ENCODE measurements at places on chromosomes 6 and 20.

GRCh38 chr6:144434308-144434990 lies 149.3 kb downstream of the UTRN start:
- DNase-seq, result peak; percentile 96

DNA sequence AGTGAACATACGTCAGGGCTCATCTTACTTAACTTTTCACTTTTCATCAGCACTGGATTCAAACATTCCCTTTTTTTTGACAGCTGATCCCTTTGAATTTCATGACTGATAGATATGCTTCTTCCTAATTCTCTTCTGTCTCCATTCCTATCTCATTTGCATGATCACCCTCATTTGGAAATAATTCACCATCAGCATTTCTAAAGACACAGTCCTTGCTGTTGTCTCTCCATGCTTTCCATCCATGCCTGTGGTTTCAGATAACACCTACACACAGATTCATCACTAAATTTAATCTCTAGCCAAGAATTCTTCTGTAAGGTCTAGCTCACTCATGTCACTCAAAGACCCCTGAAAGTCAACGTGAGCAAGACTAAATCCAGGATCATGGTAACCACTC lies 228.4 kb upstream of the BTBD3 start:
- no peak for DNase-seq

GRCh38 chr6:137227871-137228302 lies 8.7 kb upstream of the IFNGR1 start:
- DNase-seq, result no peak

DNA sequence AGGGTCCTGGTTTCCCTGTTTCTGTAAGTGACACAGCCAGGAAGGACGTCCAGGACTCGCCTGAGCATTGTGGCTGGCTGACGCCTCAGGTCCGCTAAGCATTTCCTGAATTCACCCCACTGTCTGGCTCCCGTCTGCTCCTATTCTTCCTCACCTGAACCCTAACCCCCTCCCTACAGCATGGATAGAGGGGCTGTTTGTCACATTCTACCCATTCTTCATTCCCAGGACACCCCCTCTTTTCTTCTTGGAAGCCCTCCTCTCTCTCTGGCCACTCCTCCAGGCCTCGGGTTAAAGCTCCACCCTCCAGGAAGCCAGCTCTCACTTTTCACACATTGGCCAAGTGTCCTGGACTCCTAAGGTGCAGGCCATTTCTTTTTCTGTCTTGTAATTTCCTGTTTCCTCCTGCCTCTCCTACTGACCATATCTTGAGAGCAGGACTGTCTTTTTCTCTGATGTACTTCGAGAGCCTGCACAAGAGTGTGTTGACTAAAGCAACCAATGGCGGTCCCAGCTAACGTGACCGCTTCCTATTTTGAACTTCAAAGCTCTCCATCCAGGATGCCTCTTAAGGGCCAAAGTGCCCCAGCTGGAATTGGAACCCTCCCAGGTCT lies 24.2 kb upstream of the MYMX start:
- DNase-seq, result peak; percentile 12

- peak; percentile 75 for DNase-seq
Observed at GRCh38 chr6:4381381-4381780, 246.0 kb upstream of the ECI2 start.

DNA sequence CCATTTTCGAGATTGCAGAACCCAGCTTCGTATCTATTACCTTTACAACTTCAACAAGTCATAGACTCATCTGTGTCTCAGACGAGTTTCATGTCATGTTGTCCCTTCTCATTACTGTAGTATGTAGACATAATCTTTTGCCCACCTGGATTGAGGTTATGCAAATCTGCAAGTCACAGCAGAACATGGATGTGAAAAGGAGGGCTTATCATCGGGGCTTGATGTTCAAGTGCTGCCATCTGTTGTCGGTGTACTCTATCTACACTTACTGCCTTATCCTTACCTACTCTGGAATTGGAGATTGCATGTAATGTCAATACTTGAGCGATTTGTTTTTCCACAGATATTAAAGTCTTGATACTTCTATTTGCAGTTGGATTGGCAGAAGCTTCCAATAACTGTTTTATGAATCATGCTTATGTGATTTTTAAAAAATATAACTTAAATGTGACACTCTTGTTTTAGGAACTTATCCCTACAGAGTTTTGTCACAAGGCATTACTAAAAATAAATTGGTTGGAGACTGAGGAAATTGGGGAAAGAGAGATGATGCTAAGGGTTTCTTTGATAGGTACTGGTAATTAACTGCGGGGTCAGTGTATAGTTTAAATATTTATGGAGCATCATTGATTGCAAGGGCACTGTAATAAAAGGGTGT lies 3.0 kb upstream of the GOPC start:
- DNase-seq, result peak; percentile 83

DNA sequence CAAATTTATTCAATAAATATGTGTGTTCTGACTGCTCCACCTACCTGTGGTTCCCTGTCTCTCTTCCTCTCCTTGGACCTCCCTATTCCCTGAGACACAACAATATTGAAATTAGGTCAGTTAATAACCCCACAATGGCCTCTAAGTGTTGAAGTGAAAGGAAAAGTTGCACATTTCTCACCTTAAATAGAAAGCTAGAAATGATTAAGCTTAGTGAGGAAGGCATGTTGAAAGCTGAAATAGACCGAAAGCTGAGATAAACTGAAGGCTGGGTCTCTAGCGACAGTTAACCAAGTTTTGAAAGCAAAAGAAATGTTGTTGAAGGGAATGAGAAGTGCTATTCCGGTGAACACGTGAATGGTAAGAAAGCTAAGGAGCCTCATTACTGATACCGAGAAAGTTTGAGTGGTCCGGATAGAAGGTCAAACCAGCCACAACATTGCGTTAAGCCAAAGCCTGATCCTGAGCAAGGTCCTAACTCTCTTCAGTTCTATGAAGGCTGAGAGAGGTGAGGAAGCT lies 34.1 kb downstream of the UST start:
- no peak for DNase-seq

DNA sequence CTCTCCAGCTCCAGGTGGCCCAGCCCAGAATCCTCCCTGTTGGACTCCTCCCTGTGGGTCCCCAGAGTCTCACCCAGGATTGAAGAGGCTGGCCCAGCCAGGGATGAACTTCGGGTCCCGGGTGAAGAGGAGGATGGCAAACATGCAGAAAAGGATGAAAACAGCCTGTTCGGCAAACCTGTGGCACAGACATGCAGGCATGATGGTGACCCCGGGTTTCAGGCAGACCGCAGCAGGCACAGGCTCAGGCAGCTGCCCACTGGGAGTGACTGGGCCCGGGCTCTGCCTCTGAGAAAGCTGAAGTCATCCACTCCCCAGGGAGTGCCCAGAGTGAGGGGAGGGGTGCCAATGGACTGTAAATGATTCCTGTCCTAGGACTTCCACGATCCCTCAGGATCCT lies 37.5 kb upstream of the OCSTAMP start:
- no peak for DNase-seq

- no peak for DNase-seq
Observed at GRCh38 chr6:45500924-45501816, 123.4 kb upstream of the SUPT3H start.

- no peak for DNase-seq
Observed at GRCh38 chr20:49568278-49569151, 578 bp upstream of the PTGIS start.

DNA sequence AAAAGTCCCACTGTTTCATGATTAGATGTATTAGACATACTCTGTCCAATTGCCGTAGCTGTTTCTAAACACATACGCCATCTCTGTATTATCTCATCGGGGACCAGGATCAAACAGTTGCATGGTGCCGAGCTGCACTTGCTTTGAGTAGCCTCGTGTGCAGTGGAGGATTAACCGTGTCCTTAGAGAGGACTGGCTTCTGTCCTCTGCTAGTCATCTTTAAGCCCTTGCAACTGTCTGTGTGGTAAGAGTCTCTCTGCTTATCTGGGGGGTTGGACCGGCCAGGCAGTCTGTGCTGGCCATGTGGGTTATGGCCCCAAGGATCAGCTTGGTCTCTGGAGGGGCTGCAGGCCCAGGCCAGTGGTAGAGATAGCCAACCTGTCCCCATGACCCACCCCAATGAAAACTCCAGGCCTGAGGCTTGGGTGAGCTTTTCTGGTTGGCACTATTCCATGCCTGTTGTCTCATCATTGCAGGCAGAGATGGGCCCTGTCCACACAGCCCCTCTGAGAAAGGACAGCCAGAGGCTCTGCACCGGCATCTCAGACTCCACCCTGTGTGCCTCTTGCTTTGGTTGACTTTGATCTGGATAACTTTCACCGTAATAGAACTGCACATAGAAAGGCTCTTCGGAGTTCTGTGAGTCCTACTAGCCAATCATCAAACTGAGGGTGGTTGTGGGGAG lies 137.3 kb upstream of the SNX9 start:
- no peak for DNase-seq

DNA sequence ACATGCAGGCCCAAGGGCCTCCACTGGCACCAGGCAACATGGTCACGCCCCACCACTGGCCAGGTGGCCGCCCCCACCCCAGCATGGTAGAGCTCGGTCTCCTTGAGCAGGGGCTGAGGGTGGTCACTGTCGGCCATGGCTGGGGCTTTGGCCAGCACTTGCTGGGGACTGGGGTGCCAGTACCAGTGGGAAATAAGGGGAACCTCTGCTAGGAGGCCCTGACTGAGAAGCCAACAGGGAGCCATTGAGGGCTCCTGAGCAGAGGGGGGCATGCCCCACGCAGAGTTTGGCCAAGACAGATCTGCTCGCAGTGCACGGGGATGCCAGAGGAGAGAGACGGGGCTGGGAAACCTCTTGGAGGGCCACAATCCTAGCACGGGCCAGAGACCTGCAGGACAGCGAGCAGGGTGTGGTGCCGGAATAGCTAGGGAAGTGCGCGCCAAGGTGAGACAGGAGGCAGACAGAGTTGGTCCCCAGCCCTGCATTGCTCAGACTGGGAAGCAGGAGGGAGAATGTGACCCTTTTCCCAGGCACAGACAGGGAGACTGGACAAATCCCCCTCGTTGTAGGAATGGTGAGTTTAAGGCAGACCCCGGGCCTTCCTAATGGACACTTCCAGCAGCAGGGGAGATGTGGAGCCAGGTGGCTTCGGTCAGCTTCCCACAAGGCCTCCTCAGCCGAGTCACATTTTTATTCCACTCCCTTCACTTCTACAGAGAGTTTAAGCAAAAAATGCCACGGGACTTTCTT lies 179.0 kb upstream of the CST7 start:
- DNase-seq, result no peak

GRCh38 chr6:166289207-166290060 lies 18.8 kb downstream of the PRR18 start:
- no peak for DNase-seq

GRCh38 chr6:165649166-165650137 lies 13.6 kb downstream of the PDE10A start:
- no peak for DNase-seq

DNA sequence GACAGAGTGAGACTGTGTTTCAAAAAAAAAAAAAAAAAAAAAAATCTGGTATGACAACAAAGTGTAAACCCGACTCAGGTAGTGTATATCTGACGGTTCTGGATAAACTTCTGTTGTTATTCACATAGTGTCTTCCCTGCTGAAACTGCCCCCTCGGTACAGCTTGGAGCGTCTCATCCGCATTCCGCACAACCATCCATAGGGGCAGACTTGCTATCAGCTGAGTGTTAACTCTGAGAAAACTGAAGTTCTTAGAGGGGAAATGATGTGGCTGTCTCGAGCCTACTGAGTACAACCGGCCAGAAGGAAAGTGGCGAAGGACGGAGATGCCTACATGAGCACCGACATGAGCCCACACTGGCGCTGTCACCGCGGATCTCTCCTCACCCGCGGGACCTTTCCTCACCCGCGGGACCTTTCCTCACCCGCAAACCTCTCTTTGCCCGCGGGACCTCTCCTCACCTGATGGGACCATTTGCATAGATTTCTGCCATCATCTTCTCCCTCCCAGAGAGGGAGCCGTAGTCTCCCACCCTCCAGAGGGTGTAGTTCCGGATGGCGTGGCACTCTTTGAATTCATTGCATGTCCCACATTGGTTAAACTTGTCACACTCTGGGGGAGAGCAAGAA lies 9.8 kb downstream of the CTSZ start:
- DNase-seq, result no peak

- DNase-seq, result no peak
Observed at GRCh38 chr6:144549837-144550747, 265.0 kb downstream of the UTRN start.

- peak; percentile 47 for DNase-seq
Observed at GRCh38 chr6:106037060-106037459, 49.1 kb upstream of the PRDM1 start.

GRCh38 chr6:108580646-108581045 lies 19.9 kb downstream of the FOXO3 start:
- no peak for DNase-seq

GRCh38 chr6:35534407-35535170 lies 21.9 kb upstream of the TULP1 start:
- DNase-seq, result peak; percentile 14

DNA sequence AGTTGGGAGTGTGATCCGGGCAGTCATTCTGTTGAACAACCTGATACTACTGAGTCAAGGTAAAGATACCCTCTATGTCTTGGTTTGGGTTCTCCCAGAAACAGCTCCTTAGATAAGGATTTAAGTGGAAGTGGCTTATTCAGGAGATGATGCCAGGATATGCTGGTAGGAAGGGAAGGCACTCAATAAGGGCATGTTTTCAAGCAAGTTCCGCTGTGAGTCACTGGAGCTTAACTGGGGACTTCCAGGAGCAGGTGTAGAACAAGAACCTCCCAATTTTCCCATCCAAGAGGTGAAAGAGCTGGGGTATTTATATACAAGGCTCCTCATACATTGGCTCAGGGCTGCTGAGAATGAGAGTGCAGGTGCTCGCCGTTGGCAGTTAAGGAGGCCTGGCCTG lies 218.6 kb downstream of the AKAP7 start:
- DNase-seq, result no peak

Measured in iris pigment epithelial cell (primary cell).